Fibroblast of the aortic adventitia (primary cell): ENCODE measurements at places on chromosomes 12 and 14.

- no peak for DNase-seq
These were observed 2.7 kb downstream of the GLTP start for GRCh38 chr12:109877504-109878246.

DNA sequence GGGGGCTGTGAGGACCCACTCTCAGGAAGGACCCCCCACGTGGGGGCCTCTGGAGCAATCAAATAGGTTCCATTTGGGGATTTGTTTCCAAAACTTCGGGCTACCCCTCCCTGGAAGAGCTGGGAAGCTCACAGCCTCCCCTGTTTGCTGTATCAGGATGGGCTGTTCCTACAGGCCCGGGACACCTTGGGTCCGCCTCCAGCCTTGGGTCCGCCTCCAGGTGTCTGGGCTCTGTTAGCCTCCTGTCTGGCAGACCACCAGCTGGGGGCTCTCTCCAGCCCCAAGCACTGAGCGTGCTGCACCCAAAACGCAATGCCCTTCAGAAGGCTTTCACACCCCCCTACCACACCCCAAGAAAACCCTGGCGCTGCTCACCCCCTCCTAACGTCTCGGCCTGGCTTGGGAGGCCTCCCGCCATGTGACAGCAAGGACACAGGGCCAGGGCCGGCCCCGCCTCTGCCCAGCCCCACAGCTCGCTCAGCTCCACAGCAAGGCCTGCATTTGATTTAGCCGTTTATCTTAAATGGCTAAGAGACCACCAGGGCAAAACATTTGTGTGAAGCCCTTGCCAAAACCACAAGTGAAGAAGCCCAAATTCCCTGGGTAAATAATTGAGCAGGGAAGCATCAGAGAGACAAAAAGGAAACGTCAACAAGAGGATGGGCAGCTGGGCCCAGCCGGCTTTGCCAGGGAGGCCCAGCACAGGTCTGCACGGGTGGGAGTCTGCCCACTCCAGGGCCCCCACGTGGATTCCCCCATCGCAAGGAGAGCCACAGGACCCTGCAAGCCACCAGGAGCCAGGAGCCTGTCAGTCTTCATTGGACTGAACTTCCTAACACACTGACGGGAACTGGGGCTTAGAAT, 39.9 kb downstream of the BCL11B start:
- DNase-seq: no peak

- DNase-seq: peak; percentile 44
These were observed 258.1 kb downstream of the IPO8 start for GRCh38 chr12:30437616-30438015.

DNA sequence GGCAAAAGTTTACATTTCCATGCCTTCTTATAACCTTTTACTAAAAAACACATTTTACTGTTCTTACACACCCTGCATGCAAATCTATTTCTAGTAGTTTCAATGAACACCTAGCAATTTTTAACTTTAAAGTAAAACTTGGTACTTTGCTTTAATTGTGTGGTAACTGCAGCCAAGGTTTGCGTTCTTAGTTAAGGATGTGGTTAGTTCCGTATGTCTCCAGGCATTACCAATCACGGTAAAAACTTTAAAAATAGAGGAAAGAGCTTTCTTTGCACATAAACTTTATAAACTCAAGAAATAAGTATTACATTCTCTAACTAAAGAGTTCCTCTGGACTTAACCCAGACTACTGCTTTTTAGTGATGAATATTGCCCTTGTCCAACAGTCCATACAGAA, 795.2 kb downstream of the SLC16A7 start:
- no peak for DNase-seq

DNA sequence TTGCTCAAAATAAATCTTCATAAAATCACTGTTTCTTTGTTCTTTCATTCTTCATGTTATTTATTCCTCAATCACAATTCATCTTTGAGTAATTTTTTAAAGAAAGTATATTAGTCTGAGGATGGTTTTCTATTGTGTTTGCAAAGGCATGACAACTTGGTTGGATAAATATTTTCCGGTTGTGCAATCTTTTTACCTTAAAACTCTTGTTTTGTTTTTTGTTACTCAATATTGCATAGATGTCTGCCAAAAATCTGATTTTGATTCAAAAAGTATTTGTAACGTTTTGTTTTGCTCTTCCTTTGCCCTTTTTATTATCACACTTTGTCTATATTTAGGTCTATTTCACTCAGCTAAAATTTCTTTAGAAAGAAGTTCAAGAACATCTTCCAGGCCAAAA, 86.2 kb upstream of the SYT1 start:
- DNase-seq: peak; percentile 42

GRCh38 chr14:44914849-44915248, 46.9 kb downstream of the KLHL28 start:
- peak; percentile 75 for DNase-seq

- DNase-seq: no peak
These were observed 762.1 kb upstream of the TMEM132C start for GRCh38 chr12:127504874-127505273.

- DNase-seq: no peak
These were observed 153.6 kb downstream of the PAH start for GRCh38 chr12:102763471-102763870.

DNA sequence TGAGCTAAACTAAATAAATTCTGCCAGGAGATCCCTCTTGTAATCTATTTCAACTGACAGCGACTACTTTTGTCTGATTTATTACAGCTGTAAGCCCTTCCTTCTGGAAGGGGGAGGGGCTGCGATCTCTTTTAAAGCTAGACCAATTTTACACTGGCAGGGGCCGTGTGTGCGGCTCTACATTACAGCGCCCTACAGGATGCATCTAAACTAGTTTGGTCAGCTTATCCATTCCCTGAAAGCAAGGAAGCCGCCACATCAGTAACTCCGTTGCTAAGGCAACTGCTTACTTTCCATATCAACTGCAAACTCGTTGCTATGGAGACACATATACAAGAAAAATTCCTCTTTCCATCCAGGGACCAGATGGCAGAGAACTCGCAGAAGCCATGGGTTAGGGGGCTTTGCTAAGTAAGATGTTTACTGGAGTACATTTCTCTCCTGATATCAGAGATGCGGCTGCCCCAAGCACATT, 17.4 kb downstream of the FOXN3 start:
- DNase-seq: peak; percentile 71

GRCh38 chr12:66159123-66159522, 10.7 kb downstream of the TMBIM4 start:
- DNase-seq: no peak

- peak; percentile 5 for DNase-seq
These were observed 284.2 kb upstream of the SOX5 start for GRCh38 chr12:24233519-24234246.

- DNase-seq: no peak
These were observed 324.2 kb downstream of the ALG10 start for GRCh38 chr12:34346372-34347034.

DNA sequence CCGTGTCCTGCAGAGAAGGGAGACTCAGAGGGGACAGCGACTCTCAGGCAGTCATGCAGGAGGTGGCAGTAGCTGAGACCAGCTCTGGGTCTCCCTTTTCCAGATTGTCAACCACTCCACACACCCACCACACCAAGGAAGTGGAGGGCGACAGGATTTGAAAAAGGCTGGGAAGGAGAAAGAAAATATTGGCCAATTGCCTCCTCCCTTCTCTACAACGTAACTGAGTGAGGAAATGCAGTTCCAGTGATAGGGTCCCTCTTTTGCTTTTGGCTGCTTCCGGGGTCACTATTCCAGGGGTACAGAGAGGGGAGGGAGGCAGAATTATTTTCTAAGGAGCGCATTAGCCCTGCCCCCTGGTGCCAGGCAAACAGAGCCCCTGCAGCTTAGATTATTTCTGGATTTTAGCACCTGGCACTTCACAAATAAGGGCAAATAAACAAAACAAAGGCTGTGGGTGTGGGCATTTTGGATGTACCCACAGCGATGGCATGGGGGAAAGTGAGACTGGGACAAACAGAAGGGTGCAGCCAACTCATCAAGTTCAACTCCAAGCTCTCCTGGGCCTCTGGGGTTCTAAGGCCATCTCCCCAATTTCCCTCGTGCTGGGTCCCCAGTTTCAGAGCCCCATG, 20.4 kb downstream of the ASB2 start:
- no peak for DNase-seq

GRCh38 chr12:40511341-40511740, 180.9 kb upstream of the CNTN1 start:
- DNase-seq: no peak

DNA sequence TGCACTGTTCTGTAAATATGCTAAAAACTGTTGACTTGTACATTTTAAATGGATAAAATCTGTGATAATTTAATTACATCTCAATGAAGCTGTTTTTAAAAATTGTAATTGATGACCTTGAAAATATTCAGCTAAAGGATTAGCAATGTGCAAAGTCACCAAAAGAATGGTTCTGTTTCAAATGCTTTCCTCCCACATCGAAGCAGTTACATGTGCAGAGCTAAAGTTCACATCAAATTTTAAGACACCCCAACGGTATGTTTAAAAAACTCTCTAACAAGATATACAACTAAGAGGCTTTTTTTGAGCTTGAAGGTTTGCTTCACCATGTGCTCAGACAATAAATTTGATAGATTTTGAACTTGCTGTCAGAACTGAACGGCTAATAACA, 114.6 kb upstream of the KRAS start:
- no peak for DNase-seq

- no peak for DNase-seq
These were observed 73.9 kb upstream of the IFNG-AS1 start for GRCh38 chr12:67915335-67915851.

DNA sequence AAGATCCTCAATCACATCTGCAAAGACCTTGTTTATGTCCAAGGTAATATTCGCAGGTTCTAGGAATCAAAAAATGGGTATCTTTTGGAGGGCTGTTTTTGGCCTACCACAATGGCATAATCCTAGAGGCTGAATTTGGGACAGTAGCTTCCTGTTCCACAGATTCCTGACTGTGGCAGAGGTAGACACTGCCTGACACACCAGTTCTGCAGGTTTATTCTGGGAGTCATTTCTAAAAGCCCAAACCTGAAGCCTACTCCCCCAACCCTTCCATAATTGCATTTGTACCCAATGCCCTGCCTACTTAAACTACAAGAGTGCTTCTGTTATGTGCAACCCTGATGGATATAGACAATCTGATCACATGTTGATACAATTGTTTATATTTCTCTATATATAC, 378.9 kb downstream of the PCNX1 start:
- DNase-seq: no peak

- peak; percentile 42 for DNase-seq
These were observed 43.9 kb upstream of the ESR2 start for GRCh38 chr14:64337888-64338615.

GRCh38 chr14:47466916-47467315, 208.5 kb downstream of the MDGA2 start:
- no peak for DNase-seq

DNA sequence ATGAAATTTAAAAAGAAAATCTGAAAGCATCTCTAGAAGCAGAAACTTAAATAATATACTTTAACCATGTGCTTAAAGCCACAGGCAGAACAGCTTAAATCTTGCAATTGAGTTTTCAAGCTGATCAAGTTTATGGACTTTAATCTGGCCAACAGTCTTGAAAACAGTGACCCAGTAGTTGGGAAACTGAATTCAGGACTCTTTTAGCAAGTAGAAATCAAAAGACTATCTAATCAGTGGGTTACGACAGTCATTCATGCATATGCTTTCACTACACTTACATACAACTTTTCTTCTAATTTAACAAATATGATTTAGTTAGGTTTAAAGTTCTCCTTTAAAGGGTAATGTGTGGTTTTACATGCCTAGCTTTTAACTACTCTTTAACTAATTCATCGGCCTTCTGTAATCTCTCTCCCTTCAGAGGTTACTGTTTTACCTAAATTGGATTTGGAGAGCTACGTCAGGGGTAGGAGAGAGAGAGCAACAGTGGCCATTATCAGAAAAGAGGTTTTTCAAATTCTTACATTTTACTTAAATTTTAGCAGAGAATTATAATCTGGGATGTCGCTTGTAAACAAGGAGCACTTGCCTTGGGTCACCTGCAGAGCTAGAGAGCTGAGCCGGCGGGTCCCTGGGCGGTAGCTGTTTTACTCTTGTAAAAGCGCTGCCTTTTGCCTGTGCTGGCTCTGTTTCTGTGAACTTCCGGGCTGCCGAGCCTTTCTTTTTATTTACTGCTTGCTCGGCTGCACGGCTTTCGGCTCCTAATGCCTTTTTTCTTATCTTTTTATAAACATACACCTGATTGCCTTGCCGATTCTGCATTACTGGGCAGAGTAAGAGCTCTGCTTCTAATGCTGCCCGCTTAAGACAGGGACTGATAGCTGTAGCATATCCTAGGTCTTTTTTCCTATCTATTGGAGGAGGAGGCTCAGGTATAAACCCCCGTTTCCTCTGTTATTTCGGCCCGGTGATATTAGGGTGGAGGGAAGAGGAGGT, 17.4 kb upstream of the LYZ start:
- peak; percentile 8 for DNase-seq

DNA sequence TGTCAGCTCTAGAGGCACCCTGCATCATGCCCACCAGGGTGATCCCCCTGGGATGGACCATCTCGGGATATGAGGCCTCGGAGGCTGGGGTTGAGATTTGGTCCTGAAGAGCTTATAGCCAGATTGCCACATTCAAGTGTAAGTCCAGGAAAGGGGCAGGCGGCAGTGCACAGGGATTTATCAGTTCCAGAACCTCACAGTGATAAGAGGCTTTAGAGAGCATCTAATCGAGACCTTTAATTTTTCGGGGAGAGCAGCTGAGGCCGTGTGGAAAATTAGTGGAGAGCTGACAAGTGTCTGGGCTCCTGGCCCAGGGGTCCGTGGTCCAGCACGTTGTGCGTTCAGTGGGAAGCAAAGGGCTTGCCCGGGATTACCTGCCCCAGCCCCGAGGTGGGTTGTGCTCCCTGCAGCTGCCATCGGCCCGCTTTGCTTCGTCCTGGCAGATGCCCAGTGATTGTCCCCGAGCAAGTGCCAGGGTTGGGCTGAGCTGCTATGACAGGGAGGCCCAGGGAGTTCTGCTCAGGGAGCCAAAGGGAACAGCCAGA, 52.1 kb downstream of the C14orf132 start:
- no peak for DNase-seq

DNA sequence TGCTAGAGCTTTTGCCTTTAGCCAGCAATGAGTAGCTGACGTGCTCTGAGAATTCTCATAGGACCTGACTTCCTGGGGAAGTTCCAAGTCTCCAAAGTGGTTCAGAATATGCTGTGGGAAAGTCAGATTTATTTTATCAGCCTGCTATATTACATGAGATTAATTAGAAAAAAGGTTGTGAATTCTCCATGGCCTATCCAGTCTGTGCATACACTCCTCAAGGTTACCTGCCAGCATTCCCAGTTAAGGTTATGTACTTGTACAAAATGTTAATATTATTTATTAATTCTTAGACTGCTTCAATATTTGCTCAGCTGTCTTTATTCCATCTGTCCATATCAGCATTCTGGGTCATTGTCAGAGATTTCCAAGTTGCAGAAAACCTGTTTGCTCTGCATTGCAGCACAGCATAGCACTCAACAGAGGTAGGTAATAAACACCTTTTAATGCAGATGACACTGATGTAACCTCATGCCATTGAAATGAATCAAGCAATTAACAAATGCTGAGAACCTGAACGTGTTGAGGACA, 2.7 kb upstream of the SEL1L start:
- DNase-seq: no peak
